ENCODE measurements at places on chromosomes 2 and 18.

GRCh38 chr2:54059986-54060385, 55.4 kb upstream of the ACYP2 start:
- DNase-seq, result no peak

GRCh38 chr2:162732946-162733698, 105.4 kb downstream of the KCNH7 start:
- peak; percentile 76 for DNase-seq

DNA sequence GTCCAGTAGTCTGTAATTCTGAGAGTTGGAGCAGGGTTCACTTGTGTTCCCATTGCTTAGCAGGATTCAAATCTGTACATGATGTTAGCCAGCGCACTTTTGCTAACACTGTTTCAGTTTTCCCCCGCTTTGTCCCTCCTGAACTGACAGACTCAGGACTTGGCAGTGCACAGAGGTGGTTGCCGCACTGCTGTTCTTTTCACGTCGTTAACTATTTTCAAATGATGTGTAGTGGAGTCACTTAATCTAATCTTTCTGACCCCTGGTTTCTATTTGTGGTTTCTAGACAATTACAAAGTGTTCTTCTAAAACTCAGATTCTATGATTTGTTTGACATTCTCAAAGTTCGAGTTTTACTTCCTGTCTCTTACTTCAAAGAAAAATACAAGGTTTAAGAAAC, 234.5 kb downstream of the RBM43 start:
- no peak for DNase-seq

DNA sequence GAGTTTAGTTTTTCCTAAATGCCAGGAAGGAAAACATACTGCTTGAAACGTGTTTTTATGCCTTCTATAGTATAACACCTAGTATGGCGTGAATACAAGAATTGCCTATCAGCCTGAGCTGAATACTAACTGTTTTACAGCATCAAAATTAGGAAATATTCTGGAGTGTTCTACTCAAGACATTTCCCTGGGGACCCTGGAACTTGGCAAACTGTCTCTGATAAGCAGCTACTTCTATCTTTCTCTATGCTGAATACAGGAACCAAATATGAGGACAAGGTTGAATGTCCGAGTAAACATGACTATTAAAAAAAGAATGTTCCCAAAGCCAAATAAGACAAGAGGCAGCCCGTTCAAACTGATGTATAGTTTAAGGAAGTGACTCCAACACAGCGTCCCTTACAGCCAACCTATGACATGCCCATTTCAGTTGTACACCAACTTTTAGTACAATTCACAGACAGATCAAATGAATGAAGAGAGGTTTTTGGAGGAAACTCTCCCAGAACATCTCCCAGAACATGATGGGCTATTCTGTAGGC, 951.3 kb upstream of the ACVR2A start:
- no peak for DNase-seq

- no peak for DNase-seq
Observed at GRCh38 chr18:75530118-75530517, 102.6 kb upstream of the SMIM21 start.

DNA sequence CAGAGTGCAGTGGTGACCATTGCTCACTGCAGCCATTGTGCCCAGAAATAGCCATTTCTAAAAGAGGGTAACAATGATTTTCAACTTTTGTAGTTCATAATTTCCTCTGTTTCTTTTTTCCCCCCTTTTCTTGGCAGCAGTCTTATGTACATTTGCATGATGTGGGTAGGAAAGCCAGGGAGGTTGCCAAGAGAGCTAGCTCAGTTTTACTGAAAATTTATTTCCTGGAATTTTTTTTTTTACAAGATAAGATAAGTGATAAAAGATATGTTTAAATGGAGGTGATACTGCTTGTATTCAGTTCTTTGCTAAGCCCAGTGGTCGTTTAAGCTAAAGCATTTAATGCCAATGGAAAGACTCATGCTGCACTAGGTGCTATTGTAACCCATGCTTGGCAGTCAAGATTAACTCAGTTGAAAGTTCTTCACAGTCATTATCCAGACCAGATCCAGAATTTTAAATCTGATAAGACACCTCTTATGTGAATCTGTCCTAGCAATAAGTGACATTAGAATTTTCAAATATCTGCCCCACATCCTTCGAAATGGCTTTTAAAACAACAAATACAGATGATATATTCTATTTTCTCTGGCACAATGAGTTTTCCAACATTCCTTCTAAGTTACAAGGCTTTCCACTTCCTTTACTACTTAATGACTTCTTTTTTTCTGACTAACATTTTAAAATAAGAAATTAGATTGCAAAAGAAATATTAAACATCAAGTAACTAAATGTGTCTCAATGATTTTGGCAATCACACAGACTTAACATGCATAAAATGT, 4.4 kb upstream of the ATP8B1 start:
- DNase-seq, result no peak

DNA sequence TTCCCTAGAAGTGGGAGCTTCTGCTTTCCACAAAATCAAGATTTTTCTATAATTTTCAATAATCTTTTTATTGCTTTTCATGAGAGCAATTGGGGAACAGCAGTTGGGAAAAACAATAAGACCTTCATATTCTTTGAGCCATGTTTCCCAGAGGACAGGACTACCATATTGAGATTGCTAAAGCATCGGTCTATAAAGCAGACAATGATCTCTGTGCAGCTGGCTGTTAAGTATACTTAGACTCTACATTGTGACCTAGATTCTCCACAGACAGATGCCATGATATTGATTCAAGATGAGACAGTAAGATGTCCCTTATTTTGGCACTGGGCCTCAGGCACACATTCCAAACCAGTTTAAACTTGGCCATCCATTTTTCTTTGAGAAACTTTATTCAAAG, 1178.7 kb downstream of the SUCLG1 start:
- no peak for DNase-seq

- peak; percentile 73 for DNase-seq
Observed at GRCh38 chr2:117502121-117502520, 312.4 kb upstream of the DDX18 start.

GRCh38 chr2:46643951-46644350, 164.6 kb downstream of the TMEM247 start:
- DNase-seq, result no peak

DNA sequence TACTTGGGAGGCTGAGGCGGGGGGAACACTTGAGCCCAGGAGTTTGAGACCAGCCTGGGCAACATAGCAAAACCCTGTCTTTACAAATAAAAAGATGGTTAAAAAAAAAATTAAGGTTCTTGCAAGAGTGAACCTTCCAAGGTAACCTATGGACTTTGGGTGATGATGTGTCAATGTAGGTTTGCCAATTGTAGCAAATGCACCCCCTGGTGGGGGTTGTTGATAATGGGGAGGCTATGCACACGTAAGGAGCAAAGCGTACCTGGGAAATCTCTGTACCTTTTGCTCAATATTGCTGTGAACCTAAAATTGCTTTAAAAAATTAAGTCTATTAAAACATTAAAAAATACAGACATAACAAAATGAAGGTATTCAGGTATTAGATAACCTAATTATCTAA, 70.4 kb downstream of the CWC22 start:
- peak; percentile 52 for DNase-seq

- DNase-seq, result no peak
Observed at GRCh38 chr18:7856733-7857132, 289.6 kb downstream of the PTPRM start.

DNA sequence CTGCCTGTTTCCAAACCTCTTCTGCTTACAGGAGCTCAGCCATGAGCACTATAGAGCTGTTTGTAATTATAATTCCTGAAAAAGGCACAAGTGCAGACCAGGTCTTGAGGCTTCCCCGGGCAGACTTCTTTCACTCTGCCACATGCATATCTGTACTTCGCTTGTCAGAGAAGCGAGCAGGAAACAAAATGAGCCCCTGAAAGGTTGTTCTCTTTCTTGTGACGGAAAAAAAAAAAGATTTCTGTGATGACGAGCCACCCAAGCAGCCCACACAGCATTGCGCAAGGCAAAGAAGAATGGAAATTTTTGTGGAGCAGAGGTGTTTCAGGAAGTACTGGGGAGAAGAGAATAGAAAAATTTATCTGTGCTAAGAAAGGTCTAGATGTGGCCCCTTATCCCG, 54.0 kb upstream of the LINC00305 start:
- no peak for DNase-seq

DNA sequence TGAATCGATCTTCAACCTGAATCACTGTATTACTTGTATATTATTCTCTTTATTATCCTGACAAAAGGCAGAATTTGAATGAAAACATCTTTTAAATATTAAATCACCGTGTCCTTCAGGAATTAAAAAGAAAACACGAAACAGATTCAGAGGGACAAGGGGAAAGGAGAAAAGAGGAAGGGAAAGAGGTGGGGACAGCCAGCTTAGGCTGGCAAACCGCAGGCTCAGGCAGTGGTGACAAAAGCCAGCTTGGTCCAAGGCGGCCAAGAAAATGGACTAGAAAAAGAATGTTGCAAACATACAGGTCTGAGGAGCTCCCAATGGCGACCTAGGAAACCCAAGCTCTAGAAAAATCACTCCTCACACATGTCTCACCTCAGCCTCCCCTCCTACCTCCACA, 6.8 kb downstream of the B4GALT6 start:
- no peak for DNase-seq

GRCh38 chr2:97870396-97870843, 125.3 kb downstream of the TMEM131 start:
- DNase-seq, result no peak

- peak; percentile 89 for DNase-seq
Observed at GRCh38 chr2:158725441-158725891, 69.7 kb upstream of the DAPL1 start.

DNA sequence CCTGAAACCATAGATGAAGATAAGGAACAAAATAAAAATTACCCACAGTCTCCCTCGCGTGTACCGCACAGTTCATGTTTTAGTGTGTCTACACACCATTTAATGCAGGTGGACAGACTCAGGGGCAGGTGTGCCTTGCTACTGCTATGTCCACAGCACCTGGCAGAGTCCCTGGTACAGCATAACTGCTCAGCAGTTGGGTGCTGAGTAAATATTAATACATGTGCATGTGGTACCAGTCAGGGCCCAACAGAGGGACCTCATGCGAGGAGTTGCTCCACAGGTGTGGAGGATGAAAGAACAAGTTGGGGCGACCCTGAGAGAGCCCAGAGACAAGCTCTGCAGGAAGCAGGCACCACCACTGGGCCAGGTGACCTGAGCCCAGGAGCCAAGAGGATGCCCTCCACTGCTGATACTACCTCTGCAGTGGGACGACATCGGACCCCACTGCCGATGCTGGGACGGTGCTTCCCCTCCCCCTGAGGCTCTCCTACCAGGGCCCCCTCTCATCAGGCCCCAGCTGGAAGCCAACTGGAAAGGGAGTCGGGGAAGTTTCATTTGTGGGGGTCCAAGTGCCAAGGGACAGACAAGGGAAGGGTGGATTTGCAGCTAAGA, 100.8 kb downstream of the NEDD4L start:
- peak; percentile 31 for DNase-seq

- no peak for DNase-seq
Observed at GRCh38 chr2:137566387-137566786, 397.9 kb upstream of the HNMT start.

DNA sequence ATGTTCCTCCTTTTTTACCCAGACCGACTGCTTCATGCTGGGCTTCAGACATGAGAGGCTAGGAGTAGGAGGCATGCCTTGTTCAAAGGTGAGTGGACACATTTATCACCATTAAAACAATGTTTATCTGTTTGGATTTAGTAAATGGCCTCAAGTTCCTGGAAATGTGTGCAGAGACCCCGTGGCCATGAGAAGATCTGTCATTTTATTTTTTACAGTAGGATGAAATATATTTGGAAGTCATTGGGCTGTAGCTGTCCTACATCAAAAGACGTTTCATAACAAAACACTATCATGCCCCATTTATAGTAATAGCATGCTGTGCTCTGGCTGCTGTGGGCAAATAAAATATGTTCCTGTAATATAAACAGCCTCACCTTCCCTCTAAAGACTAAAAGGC, 403.9 kb upstream of the TNP1 start:
- no peak for DNase-seq

- no peak for DNase-seq
Observed at GRCh38 chr2:11656671-11657101, 13.3 kb downstream of the NTSR2 start.

- DNase-seq, result no peak
Observed at GRCh38 chr18:21702602-21703001, 2.0 kb downstream of the ABHD3 start.

DNA sequence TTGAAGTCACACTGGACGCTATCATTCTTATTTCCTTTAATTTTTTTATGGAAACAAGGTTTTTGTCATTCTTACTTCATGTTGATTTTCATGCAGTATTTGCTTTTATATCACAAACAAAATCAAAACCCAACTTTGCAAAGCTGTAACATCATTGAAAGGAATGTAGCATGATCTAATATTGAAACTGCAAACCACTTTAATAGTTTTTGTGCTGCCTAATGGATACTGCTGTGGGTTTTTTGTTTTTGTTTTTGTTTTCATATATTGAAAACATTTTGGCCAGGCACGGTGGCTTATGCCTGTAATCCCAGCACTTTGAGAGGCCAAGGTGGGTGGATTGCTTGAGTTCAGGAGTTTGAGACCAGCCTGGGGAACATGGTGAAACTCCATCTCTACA, 81.6 kb downstream of the MAP2 start:
- DNase-seq, result no peak

- no peak for DNase-seq
Observed at GRCh38 chr2:109538546-109538945, 75.2 kb downstream of the SEPTIN10 start.

- DNase-seq, result no peak
Observed at GRCh38 chr2:96247009-96247408, 18.8 kb downstream of the TMEM127 start.

DNA sequence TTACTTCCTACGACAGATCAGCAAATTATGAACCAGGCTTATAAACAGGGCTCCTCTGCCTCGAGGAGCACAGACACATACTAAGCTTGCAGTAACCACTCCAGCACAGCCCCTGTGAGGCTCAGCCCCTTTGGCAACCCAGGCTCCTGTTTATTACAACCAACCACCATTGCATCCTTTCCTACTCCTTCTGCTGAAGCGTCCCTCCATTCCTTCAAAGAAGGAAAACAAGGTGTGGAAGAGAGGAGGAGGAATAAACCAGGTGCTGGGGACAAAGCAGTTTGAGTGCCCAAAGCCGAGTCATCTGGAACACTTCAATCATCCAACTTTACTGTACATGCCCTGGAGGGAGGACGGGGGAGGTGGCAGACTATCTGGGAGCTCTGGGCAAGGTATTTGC, 87.2 kb upstream of the MGAT4A start:
- no peak for DNase-seq

DNA sequence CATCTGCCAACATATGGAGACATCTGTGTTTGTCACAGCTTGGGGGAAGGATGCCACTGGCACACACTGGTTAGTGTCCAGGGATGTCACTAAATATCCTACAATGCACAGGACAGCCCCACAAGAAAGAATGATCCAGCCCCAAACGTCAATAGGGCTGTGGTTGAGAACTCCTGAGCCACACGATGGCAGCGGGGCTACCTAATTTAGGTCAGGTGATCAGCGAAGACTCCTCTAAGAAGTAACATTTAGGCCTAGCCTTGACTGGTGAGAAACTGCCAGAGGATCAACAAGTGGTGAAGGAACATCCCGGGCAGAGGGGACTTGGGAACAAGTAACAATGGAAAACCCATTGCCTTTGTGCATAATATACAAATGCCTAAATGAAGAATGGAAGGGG, 5.0 kb upstream of the TGIF1 start:
- DNase-seq, result no peak

- no peak for DNase-seq
Observed at GRCh38 chr2:36246320-36246990, 109.1 kb upstream of the CRIM1 start.

Data from NCI-H526 (cell line).